ENCODE measurements at places on chromosomes 11 and 22. TPM values are rescaled to one million over a fixed set of nuclear protein-coding genes. Genes with fewer than 3 reads are reported as not detected.

GRCh38 chr22:32407936-32408335, 4.1 kb downstream of the RTCB start:
- H3K4me1 ChIP-seq = peaks cover 42% of the 10 kb centered on the region
- no peak for DNase-seq
- H3K36me3 ChIP-seq = peaks cover 41% of the 10 kb centered on the region
- no peaks in the 10 kb centered on the region for H3K27me3 ChIP-seq
- H3K27ac ChIP-seq = 0 out of 2 replicates have a peak overlapping the region, but pooled peaks have one; percentile 59
- H3K4me3 ChIP-seq = no peak overlapping the region

DNA sequence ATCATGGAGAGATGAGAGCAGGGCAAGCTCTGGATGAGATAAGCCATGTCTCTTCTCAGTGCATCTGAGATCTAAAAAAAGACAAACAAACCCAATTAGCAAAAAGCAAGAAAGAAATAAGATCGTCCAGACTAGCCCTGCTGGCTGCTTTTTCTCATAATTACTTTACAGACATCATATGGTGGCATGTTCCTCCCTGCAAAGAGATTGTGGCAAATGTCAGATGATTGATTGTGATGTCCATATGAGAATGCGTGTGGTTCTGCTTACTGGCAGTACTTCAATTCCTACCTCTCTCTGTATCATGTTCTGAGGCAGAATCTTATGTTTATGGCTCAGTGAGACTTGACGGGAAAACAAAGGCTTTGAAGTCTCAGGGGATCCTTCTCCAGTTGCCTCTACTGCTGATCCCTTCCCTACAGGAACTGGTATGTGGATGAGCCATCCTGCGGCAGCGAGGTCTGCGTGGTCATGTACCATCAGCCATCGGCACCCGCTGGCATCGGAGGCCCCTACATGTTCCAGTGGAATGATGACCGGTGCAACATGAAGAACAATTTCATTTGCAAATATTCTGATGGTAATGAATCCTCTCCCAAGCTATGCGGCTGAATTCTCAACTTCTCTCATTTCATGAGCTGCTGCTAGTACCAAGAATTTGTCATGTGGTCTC, 8.8 kb downstream of the LAYN start:
- H3K27me3 ChIP-seq = peaks cover 5% of the 10 kb centered on the region
- peaks cover 11% of the 10 kb centered on the region for H3K4me1 ChIP-seq
- H3K4me3 ChIP-seq = no peak overlapping the region
- H3K27ac ChIP-seq = no peak overlapping the region
- no peaks in the 10 kb centered on the region for H3K36me3 ChIP-seq
- DNase-seq = no peak

GRCh38 chr11:19903620-19904069, 191.0 kb downstream of the NAV2 start:
- peak; percentile 87 for DNase-seq
- H3K36me3 ChIP-seq = no peaks in the 10 kb centered on the region
- no peak overlapping the region for H3K4me3 ChIP-seq
- H3K27me3 ChIP-seq = no peaks in the 10 kb centered on the region
- H3K4me1 ChIP-seq = no peaks in the 10 kb centered on the region

DNA sequence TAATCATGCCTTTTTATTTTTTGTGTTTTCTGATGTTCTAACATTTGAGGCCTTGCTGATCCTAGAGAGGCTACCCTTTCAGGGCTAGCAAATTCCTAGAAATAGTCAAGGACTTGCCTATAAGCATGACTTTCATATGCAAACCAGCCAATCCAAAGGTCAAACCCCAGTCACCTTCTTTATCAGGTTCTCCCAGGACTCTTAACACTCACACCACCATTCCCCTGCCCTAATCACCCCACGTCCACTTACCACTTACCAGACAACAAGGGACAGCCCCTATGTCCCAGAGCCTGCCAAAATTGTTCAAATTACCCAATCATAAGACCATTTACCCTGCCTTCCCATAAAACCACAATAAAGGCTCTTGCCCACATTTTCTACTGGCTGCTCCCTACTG, 1339.8 kb downstream of the LRRC4C start:
- DNase-seq = no peak
- H3K27me3 ChIP-seq = no peaks in the 10 kb centered on the region
- H3K4me1 ChIP-seq = no peaks in the 10 kb centered on the region
- H3K27ac ChIP-seq = no peak overlapping the region
- no peak overlapping the region for H3K4me3 ChIP-seq

DNA sequence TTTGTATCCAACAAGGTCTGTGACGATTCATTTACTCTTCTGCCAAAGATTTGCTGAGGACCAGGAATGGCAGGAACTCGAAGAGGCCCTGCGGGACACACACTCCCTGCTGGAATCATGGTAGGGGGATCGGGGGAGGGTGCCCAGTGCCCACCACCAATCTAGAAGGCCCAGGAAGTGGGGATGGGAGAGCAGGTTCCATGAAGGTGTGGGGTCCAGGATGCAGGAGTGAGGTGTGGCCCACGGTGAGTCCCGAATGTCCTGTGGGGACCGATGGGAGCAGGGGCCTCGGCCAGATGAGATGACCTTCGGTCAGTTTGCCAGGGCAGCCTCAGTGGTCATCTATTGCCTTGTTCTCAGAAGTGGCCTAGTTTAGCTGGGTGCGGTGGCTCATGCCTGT, 492.7 kb downstream of the BRD1 start:
- H3K36me3 ChIP-seq = no peaks in the 10 kb centered on the region
- H3K27me3 ChIP-seq = no peaks in the 10 kb centered on the region
- no peak for DNase-seq
- H3K4me3 ChIP-seq = no peak overlapping the region
- no peak overlapping the region for H3K27ac ChIP-seq
- H3K4me1 ChIP-seq = no peaks in the 10 kb centered on the region

DNA sequence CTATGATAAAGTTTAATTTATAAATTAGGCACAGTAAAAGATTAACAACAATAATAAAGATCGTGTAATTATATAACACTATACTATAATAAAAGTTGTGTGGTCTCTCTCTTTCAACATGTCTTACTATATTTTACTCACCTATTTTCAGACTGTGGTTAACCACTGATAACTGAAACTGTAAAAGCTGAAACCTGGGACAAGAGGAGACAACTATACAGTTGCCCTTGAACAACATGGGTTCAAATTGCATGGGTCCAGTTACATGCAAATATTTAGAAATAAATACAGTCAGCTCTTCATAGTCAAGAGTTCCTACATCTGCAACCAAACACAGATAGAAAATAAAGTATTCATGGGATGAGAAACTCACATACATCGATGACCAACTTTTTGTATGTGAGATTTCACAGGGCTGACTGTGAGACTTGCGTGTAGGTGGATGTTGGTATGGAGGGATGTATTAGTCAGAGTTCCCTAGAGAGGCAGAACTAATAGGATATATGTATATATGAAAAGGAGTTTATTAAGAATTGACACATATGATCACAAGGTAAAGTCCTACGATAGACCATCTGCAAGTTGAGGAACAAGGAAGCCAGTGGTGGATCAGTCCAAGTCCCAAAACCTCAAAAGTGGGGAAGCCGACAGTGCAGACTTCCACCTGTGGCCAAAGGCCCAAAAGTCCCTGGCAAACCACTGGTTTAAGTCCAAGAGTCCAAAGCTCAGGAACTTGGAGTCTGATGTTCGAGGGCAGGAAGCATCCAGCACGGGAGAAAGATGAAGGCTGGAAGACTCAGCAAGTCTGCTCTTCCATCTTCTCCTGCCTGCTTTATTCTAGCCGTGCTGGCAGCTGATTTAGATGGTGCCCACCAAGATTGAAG, 359.5 kb downstream of the INSC start:
- no peaks in the 10 kb centered on the region for H3K27me3 ChIP-seq
- H3K27ac ChIP-seq = no peak overlapping the region
- H3K4me3 ChIP-seq = no peak overlapping the region

DNA sequence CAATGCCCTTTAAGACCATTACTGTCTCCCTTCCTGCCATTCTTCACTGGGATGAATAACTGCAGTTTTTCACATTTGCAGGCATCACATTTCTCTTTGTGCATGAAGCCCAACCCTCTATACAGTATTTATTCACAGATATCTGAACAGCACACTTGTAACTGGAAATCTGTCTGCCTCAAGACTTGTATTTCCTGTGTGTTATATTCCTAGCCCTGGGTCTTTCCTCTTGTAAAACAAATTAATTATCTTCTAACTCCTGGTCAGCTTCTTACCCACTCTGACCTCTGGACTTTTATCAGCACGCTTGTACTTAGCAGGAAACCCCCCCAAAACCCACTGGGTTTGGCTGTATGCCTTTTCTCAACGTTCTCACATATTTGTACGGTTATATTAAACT, 2.0 kb downstream of the CSRP3 start:
- H3K27me3 ChIP-seq = no peaks in the 10 kb centered on the region
- DNase-seq = no peak
- H3K36me3 ChIP-seq = no peaks in the 10 kb centered on the region

DNA sequence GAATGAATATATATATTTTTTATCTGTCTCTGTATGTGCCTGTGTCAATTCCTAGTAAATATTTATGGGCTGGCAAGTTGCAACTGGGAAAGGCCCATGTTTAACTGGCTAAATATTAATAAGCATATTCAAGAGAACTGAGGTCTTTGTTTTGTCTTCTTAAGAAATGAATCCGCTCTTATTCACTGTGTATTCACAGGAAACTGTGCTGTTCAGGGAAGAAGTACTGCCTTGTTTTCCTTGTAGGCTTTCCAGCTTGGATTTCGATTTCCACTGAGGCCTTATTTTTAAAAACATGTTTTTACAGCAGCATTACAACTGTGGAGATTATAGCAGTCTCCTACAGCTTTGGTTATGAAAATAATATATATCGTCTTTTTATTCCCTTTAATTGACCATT, 64.7 kb downstream of the LDLRAD3 start:
- no peak overlapping the region for H3K27ac ChIP-seq
- H3K4me1 ChIP-seq = no peaks in the 10 kb centered on the region
- no peaks in the 10 kb centered on the region for H3K36me3 ChIP-seq

- DNase-seq = no peak
- no peaks in the 10 kb centered on the region for H3K27me3 ChIP-seq
- H3K4me1 ChIP-seq = no peaks in the 10 kb centered on the region
- H3K36me3 ChIP-seq = no peaks in the 10 kb centered on the region
- H3K27ac ChIP-seq = no peak overlapping the region
Observed at GRCh38 chr11:32187111-32187510, 96.2 kb downstream of the RCN1 start.

- H3K27me3 ChIP-seq = no peaks in the 10 kb centered on the region
- H3K36me3 ChIP-seq = no peaks in the 10 kb centered on the region
- DNase-seq = no peak
- no peaks in the 10 kb centered on the region for H3K4me1 ChIP-seq
- H3K27ac ChIP-seq = no peak overlapping the region
Observed at GRCh38 chr22:43843783-43844530, 18.4 kb downstream of the SULT4A1 start.

The ALX4 gene
- total RNA-seq = not detected

The CECR2 gene
- total RNA-seq = 1.6 TPM

The BTG4 gene
- total RNA-seq = not detected

The VEGFB gene
- 43.4 TPM for total RNA-seq

The NCF4 gene
- 116 TPM for total RNA-seq

The TBX10 gene
- total RNA-seq = not detected

The RFPL1 gene
- total RNA-seq = not detected

Measured in Karpas-422 (cell line).